ENCODE measurements at places on chromosomes 4 and X. TPM values are rescaled to one million over a fixed set of nuclear protein-coding genes. Genes with fewer than 3 reads are reported as not detected.

DNA sequence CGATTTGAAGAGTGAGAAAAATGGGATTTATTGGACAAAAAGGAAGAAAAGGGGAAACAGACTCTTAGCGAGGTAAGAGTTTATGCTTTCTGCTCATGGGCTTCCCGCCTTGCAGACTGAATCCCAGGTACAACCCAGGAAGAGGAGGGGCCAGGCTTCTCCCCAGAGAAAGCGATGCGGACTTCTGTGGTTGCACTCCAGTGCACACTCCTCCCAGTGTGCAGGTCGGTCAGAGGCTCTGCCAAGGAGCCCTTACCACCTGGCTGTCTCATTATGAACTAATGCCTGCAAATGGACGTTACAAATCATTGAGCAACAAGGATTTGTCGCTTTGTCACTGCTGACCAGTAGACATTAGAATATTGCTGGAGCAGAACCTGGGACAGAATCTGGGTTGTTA, 39.9 kb upstream of the GLRA2 start:
- no peak for DNase-seq

DNA sequence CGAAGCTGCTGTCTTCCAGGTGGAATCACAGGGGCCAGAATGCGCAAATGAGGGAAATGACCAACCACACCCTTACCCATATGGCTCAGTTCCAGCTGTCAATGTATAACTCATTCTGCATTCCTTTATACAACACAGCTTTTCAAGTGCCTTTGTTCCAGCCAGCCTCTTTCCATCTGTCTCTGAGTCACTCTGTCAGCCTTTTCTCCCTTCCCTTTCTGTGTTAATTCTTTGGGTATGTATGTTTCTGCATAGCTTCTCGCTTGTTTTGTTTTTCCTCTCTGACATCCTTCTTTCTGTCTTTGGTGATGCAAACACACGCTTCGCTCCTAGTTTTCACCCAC, 54.5 kb downstream of the RS1 start:
- peak; percentile 6 for DNase-seq

- no peak for DNase-seq
Observed at GRCh38 chr4:146488495-146489174, 33.1 kb downstream of the SLC10A7 start.

GRCh38 chr4:3868211-3869173, 102.3 kb downstream of the ADRA2C start:
- peak; percentile 87 for DNase-seq

DNA sequence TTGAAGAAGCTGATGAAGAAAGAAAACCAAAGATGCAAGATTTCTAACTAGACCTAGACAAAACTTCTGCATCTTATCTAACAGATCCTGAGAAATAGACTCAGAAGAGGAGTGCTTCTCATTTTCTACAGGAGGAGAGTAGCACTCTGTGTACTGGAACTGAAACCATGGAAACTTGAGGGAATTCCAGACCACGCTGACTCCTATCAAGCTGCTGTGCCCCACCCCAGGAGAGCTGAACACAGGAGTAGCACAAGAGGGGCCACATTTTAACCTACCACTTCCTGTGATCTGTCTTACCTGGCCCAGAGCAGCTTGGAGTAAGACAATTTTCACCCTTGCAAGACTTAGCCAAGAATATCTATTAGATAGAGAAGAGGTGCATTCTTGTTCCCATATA, 248.9 kb downstream of the SCFD2 start:
- no peak for DNase-seq

DNA sequence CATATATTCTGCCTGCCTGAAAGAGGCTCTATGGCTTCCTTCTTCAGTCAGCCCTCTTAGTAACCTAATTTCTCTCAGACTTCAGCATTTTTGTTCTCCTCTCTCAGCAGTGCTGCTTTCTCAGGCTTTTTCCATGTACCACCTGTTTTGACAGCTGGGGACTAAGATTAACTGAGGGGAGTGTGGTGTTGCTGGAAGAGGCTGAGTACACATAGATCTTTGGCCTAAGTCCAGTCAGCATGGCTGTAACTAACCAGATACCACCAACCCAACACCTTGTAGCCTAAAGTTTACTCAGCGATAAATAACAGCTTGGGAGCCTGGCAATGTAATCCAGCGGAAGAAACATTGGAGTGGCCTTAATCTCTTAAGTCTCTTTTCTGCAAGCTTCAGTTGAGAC, 85.5 kb downstream of the RTL3 start:
- DNase-seq: no peak

- peak; percentile 66 for DNase-seq
Observed at GRCh38 chrX:155086202-155086840, 15.0 kb downstream of the BRCC3 start.

DNA sequence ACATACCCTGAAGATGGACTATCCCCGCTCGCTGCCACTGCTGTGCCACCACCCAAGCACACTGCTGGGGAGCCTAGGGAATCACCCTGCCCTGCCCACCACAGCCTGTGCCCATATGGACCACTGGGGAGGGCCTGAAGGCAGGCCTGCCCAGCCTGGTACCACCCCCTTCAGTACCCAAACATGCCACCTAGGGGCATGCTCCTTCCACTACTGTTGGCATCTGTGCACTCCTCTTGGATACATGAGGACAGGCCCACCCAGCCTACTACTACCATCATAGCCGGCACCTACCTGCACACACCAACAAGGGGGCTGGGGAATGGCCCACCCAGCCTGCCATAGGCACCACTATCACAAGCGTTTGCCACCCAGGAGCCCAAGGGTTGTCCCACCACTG, 30.1 kb upstream of the PRDX4 start:
- DNase-seq: no peak

GRCh38 chr4:70589785-70590184, 2.3 kb upstream of the AMBN start:
- DNase-seq: no peak

DNA sequence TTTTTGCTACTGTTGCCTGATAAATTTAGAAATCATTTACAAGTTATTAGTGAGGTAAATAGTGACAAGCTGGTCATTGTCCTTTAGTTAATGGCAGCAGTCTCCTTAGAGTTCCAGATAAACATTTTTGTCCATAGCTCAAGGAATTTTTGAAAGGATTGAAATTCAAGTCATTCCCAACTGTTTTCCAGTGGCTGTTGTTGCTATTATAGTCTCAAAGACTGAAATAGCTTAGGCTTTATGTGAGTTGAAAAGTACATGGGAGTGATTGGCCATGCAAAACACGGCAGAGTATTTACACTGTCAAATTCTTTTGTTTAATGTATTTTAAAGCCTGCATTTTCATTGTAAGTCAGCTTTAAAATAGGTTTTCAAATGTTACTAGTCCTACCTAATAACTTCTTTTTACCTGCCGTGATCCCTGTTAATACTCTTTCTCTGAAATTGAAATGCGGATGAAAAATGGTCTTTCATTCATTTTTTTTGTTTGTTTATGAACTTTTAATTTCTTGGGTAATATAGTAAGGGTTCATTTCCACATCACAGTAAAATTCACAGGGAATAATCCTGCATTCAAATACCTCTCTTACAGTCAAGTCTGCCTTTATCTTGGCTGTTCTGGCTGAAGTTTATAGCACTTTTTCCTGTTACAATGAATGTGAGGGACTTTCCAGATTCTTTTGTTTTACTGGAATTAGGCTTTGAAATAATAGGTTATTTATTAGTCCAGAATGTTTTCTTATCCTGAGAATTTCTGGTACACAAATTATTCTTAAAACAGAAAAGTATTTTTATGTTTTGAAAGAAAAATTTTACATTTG, 85.1 kb downstream of the PDLIM5 start:
- DNase-seq: peak; percentile 19

DNA sequence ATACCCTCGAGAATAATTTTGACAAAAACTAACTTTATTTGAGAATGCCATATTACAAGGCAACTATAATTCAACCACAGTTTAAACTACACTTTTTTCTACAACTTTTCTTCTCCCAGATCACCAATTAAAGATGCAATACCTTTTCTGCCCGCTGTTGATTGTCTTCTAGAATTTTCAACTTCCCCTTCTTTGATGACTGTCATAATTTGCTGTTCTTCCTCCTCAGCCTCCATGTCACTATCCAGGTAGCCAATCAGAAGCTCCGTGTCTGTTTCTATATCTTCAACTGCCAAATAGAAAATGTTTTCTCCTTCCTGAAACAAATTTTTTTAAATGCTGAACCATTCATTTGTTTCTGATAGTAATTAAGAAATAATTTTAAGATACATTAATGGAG, 101.5 kb downstream of the PRDM5 start:
- DNase-seq: no peak

GRCh38 chrX:118807151-118808017, 16.2 kb upstream of the ZCCHC12 start:
- peak; percentile 56 for DNase-seq

DNA sequence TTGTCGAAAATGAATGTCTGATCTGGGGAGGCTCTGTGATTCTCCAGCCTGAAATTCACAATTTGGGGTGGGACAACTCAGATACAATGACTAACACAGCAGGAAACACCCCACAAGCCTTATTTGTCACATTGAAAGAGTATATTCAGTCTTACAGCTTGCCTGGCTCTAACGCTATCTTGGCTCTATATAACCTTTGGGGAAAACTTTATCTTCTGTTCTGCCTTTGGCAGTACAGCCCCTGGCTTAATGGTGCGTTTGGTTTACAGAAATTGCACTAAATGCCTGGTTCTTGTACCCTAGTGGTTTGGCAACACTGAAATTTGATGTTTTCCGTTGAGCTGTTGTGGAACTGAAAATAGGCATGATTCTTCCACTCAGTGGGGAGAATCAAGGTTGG, 178.1 kb upstream of the VEGFC start:
- no peak for DNase-seq

- DNase-seq: no peak
Observed at GRCh38 chr4:115152081-115152480, 38.7 kb upstream of the NDST4 start.

DNA sequence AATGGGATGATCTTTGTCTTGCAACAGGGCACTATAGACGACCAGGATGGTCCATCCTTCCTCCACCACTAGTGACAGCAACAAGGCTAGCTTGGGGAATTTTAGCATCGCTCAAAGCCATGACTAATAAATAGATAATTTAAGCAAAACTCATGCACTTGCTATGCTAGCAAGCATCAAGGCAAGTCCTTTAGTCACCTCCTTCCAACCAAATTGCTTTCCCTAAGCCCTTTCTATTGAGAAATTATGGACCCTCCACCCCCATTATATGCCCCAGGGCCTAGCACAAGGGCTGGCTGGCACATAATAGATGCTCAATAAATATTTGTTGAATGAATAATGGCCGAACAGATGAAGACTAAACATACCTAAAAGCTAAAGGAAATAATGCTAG, 28.6 kb downstream of the SLC16A2 start:
- DNase-seq: no peak

DNA sequence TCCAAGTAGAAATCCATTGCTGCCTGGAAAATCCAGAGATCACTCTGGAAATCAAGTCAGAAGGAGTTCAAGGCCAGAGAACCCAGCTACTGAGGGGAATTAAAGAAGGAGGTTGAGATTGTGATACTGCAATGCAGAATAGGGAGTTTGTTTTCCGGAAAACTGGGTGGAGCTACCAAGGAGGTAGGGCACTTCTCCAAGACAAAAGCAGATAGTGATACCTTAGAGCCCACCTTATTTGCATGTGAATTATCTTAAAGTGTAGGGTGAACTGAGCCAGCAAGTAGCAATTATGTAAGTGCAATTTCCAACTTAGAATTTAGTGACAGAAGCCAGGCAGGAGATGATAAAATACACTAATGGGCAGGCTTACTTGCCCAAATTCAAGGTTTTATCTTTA, 178.9 kb downstream of the MID1 start:
- DNase-seq: no peak

- DNase-seq: no peak
Observed at GRCh38 chrX:352181-352580, 33.6 kb upstream of the GTPBP6 start.

DNA sequence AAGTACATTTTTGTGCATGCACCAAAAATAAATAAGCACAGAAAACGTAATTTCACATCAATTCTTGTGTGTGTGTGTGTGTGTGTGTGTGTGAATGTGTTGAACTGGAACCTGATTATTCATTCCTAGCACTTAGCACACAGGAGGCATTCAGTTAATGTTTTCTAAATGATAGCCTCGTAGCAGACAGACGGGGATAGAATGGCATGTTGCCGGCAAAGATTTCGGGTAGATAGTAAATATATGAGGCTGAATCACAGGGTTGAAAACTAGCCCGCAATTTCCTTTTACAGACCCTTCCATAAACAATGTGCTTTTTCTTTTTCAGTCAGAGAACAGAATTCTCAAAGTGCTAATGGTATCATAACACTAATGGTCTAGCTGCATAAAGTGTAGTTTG, 13.5 kb downstream of the MAOB start:
- DNase-seq: no peak

DNA sequence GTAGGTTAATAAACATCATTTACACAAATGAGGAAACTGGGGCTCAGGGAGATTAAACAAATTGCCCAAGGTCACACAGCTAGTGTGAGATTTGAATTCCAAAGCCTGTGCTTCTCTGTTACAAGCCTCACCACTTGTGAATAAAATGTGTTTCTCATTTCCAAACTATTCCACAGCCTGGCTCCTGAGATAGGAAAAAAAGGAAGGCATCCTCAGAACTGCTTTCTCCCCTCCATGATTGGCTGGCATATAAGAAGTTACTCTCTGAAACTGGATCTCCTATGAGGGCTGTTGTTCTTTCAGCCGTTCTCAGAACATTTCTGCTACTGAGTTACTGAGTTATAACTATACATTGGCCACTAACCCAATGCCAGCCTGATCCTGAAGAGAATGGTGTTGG, 237.9 kb downstream of the MAML3 start:
- DNase-seq: no peak

GRCh38 chr4:121278811-121279368, 101.9 kb downstream of the QRFPR start:
- DNase-seq: no peak

DNA sequence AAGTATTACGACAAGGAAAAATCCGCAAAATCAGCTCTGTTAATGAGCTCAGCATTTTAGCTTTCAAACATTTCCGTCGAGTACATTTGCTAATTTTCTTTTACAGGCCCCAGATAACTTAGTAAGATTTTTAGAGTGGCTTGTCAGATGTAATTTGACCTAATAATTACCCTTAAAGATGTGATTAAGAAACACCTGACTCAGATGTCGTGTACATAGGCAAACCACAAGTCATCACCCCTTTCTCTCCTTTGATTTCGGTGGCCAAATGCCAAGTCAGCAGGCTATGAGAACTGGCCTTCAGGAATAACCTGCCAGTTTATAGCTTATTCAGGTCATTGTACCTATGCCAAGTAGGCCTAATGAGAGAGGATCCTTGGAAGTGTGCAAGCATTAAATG, 369.6 kb downstream of the PCDH7 start:
- DNase-seq: no peak

The PAGE2B gene
- total RNA-seq: not detected

The KDM6A gene
- 52.6 TPM for total RNA-seq

The KANTR gene
- total RNA-seq: 19.0 TPM

The GYG2 gene
- total RNA-seq: 44.4 TPM

The USP17L27 gene
- not detected for total RNA-seq

The VSIG4 gene
- not detected for total RNA-seq

The DCAF12L2 gene
- 2.4 TPM for total RNA-seq

The NDP gene
- total RNA-seq: 2.5 TPM

The CLTRN gene
- 2.0 TPM for total RNA-seq

The INTS6L gene
- 10.4 TPM for total RNA-seq

The RPS6KA6 gene
- total RNA-seq: 20.0 TPM

The ZNF157 gene
- total RNA-seq: 1.4 TPM

The CSAG1 gene
- total RNA-seq: not detected

All from neural progenitor cell (in vitro differentiated cells).